Mammary epithelial cell (primary cell): ENCODE measurements at places on chromosomes 4 and X. TPM values are rescaled to one million over a fixed set of nuclear protein-coding genes. Genes with fewer than 3 reads are reported as not detected.

FABP2 gene
- total RNA-seq, result not detected

GRCh38 chr4:14726877-14727361, 275.4 kb upstream of the CPEB2 start:
- DNase-seq, result peak; percentile 95

GRCh38 chr4:117610706-117611308, 423.5 kb upstream of the NDST3 start:
- DNase-seq, result no peak

- DNase-seq, result no peak
These were observed at the start of gene FLNA for GRCh38 chrX:154374313-154375155. Gene FLNA (minus strand): TSS chrX:154374634. CDS start chrX:154371245, 3,389 bp downstream.

GSX2 gene
- not detected for total RNA-seq

PAK3 gene
- total RNA-seq, result 4.0 and 5.9 TPM in 2 replicates
